Stimulated activated CD4-positive, alpha-beta T cell treated with anti-CD3 and anti-CD28 coated beads, Interleukin-4, amount 100 ng/mL, for 48 hours (primary cell): ENCODE measurements at places on chromosomes 5 and 9.
A peak's percentile ranks its signal among the peaks of the same experiment; 100 is the strongest.

- DNase-seq: no peak
These were observed 17.4 kb downstream of the MAML1 start for GRCh38 chr5:179749857-179750508.

- DNase-seq: no peak
These were observed 127.5 kb upstream of the PANK3 start for GRCh38 chr5:168706655-168707069.

DNA sequence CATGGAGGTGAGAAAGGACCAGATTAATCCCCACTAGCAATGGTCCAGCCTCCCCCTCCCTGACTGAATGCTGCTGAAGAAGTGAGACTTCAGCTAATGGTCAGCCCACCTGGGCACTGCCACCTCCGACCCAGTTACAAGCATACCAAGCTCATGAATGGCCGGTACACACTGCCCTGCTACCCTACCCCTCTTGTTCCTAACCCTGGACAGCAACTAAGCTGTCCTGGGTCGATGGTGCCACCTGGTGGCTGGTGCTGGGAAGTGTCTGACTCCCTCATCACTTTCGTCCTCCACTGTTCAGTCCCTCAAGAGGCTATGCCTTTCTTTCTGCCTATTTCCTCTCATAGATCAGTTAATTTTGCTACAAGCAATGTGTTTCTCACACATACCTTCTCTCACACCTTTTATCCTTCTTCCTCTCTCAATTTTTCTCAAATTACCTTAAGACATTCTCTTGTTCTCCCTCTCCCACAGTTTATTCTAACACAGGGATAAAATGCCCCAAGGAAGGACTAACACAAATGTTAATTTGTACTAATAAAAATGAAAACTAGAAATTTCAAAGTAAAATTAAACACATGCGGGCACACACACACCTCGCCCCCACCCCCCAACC is 42.4 kb downstream of the PAX5 start:
- peak; percentile 58 for DNase-seq

DNA sequence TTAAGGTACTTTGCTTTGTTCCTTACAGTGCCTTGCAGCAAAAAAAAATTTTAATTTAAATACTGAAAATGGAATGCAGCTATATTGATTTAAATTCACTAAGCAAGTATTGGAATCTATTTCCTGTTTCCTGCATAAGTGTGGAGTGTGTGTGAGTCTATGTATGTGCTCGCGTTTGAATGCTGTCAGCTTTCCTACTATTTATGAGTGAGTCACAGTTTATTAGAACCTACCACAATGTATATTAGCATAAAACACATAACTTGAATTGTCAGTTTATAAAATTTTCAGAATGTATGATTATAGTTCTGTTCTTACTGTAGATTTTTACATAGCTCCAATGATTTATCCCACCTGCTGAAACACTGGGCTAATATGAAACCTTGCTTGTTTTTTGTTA is 302.1 kb downstream of the NR2F1-AS1 start:
- no peak for DNase-seq

GRCh38 chr5:114243281-114243971 is 118.4 kb upstream of the KCNN2 start:
- no peak for DNase-seq

DNA sequence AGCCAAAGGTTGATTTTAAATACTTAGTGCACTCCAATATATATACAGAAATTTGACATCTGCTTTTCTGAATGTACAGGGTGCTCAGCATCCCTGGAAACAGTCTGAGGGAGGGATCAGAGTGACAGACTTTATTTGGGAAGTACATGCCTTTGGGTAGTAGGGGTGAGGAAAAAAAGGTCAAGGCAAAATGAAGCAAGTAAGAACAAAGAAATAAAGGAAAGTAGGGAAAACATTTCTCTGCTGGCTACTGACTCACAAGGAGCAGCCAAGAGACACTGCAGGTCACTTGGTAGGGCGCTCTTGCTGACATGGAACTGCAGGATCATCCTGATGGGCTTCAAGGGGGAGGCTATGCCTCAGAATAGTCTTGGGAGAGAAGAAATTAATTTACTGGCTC is 380.9 kb downstream of the RAB3C start:
- DNase-seq: no peak
